ENCODE measurements at places on chromosomes 2 and 18.
A peak's percentile ranks its signal among the peaks of the same experiment; 100 is the strongest.

GRCh38 chr2:32680942-32681341, 53.1 kb downstream of the TTC27 start:
- DNase-seq = no peak

DNA sequence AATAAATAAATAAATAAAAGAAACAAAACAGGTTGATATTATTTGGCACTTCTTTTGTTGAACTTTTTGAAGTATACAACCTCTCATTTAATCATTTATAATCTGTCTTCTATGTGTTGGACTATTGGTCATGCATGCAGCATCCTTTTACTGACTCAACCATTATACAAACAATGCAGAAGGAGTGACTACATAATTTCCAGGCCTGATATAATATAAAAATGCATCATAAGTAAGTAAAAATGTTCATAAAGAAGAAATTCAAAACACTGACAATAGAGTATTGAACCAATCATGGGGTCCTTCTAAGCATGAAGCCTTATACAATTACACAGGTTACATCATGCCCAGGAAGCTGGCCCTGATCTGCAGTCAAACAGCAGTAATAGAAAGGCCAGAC, 141.5 kb upstream of the FN1 start:
- DNase-seq = no peak

DNA sequence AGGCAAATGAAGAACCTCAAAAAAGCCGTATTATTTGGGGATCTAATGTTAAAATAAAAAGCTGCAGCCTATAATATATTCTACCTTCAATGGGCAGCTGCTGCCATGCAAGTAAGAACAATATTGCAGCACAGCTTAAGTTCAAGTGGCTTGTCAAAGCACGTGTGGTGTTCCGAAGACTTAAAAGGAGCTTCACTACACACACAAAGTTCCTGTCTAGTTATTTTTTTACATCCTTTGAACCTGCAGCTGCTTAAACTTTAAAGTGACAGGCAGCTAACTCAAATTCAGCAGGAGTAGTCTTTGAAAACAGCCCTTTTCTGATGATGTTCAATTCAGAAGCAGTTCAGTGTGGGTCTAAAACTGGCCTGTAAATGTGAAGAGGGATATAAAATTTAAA, 85.8 kb upstream of the XIRP2 start:
- DNase-seq = no peak

GRCh38 chr2:160332318-160332717, 132.2 kb upstream of the ITGB6 start:
- DNase-seq = no peak

DNA sequence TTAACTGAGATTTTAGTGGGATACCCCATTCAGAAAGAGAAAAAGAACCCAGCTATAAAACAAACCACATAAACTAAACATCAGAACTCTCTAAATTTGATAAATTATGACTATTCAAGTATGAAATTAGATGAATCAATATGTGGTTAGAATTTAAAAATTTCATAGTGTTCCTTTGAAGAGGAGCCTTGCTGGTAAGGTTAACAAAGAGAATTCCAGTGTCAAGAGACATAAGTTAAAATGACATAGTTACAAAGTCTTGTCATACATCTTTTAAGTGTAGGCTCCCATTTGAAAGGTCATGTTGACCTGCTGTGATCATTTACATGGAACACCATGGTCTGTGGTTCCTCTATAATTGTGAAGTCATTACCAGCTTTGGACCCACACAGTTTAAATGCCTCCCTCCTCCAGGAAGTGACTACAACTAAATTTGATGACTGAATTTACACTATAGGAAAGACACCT, 231.6 kb upstream of the ETAA1 start:
- DNase-seq = no peak

DNA sequence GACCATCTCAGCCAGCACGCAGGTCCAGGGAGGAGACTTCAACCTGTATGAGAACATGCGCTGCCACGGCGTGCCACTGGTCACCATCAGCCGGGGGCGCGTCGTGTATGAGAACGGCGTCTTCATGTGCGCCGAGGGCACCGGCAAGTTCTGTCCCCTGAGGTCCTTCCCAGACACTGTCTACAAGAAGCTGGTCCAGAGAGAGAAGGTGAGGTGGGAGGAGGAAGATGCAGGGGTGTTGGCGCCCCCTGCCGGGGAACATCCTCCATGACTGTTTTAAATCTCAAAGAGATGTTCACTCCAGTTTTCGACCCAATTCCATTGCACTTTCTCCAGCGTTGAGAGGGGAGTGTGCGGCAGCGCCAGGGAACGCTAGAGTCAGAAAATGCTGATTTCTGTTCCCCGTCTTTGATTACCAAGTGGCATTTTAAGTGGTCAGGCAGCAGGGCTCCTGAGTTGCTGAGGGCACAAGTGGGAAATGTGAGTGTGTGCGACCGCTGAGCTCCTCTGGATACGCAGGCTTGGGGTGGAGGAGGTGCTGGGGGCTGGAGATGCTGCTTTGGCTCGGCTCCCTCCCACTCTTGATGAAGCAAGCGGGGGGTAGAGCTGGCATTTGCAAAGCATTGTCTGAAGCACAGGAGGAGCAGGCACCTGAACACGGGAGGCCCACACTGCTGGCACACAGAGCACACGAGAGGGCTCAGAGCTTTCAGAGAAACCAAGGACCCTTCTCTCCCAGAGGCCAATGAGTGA, 27.7 kb upstream of the MAPRE3 start:
- DNase-seq = peak; percentile 6

DNA sequence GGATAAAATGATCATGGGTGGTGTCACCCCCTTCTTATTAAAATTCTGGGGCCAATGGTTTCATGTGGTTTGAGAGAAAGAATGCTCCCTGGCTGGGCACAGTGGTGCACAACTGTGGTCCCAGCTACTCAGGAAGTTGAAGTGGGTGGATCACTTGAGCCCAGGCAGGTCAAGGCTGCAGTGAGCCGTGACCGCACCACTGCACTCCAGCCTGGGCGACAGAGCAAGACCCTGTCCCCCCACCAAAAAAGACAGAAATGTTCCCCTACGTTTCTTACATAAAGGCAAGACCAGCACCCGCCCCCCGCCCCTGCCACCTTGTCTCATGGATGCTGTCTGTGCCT, 53.0 kb upstream of the ID2 start:
- no peak for DNase-seq

DNA sequence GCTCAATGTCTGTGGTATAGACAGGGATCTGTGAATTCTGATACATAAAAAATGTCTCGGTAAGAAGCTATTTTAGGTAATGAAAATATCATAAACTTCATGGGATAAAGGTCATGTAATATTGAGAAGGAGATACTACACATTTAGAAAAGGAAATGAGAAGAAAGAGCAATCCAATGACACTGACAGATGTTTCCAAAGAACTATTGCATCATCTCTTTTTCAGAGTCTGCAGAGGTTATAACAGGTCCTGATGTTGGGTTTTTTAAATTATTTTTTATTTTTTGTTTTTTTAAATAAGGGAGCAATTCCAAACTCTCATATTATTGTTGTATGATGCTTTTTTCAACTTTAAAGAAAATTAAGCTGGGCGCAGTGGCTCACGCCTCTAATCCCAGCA, 176.9 kb downstream of the KCNH7 start:
- no peak for DNase-seq

- no peak for DNase-seq
Measured at GRCh38 chr18:13661051-13661778, 65.1 kb downstream of the FAM210A start.

DNA sequence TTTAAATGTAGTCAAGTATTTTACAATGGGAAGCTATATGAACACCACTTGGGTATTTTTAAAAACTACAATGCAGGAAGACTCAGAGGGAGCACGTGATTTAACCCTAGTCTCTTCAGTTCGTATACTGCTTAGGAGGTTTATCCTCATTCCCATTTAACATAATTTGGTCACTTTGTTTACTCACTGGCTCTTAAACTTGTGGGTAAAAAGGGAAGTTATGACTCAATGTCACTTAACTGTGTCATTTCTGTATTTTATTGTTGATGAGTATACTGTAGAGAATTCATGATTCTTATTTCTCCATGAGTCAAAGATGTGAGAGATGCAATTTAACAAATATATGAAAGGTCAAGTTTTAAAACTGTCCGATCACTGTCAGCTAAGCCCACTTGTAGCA, 48.2 kb downstream of the SLC66A3 start:
- no peak for DNase-seq

GRCh38 chr2:240933048-240933965, 27.2 kb downstream of the CROCC2 start:
- no peak for DNase-seq

DNA sequence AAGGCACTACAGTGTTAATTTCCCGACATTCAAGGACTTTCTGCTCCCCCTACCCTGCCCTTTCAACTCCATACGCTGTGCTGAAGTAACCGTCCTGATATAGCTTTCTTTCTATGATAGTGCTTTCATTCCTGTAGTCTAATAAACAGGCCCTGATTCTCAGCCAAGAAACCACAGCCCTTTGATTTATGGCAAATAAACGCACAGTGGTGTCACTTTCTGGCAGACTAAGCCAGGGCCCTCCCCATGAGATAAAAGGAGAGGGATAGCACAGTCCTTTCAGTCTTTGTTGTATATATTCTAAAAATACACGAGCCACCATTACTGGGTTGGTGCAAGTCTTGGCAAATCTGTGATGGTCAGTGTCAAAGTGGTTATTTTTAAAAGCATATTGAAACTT, 291.2 kb downstream of the ALPK2 start:
- no peak for DNase-seq

DNA sequence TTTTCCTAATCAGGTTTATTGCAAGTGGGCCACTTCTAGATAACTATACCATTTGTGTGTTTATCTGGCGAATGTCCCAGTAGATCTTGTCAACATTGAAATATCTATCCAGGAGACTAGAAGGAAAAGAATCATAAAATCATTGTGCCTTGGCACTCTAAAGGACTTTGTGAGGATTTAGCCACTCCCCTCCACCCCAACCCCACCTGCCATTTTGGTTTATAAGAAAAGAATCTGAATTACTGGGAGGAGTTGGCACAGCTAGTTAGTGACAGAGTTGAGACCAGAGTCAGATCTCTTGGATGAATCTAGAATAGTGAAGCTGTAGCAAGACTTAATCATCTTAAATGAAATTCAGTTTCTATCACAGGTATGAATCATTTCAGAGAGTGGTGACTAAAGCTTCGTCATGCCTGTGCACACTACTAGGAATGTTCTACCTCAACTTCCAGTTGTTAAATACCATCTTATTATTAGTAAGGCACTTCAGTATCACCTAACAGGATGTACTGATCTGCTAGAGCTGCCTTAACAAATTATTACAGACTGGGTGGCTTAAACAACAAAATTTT, 212.7 kb upstream of the SLC14A2 start:
- no peak for DNase-seq

DNA sequence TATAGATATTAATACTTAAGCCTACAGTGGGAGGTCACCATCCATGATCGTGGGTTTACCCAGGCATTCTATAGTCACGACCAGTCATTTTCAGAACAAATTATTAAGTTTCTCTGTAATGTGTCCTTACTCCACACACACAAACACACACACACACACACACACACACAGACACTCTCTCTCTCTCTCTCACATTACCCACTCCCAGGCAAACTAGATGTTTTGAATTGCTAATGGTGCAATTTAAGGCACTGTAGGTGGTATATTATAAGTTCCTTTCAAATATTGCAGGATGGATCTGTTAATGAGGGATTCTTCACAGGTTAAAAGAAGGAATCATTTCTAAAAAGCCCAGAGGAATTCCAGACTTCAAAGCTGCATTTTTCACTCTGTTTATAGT, 657.8 kb downstream of the MBD2 start:
- DNase-seq = no peak

GRCh38 chr2:26530240-26530540, 52.3 kb upstream of the OTOF start:
- DNase-seq = no peak

GRCh38 chr2:217329023-217329431, 469.2 kb upstream of the TNP1 start:
- DNase-seq = no peak

GRCh38 chr2:173217116-173217840, 137.4 kb upstream of the CDCA7 start:
- no peak for DNase-seq

GRCh38 chr2:685421-685820, 8.2 kb upstream of the TMEM18 start:
- no peak for DNase-seq

DNA sequence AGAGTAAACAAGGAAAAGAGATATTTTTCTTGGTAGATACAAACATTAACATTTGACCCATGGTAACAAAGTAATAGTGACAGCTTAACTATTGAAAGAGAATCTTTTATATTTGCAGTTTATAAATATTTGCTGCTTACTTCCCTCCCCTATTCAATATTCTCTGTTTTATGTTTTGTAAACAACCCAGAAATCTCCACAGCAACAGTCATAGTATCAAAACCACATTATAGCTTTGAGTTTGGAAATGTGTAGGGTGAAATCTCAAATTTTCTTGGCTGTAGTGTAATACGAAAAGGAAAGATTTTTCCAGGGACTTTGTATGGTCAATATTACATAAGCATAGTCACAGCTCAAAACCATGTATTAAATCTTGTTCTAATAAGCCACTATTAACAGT, 511.2 kb downstream of the METTL4 start:
- DNase-seq = no peak

- no peak for DNase-seq
Measured at GRCh38 chr2:104790100-104790811, 63.7 kb upstream of the POU3F3 start.

- DNase-seq = no peak
Measured at GRCh38 chr2:124640221-124640750, 615.2 kb downstream of the CNTNAP5 start.

DNA sequence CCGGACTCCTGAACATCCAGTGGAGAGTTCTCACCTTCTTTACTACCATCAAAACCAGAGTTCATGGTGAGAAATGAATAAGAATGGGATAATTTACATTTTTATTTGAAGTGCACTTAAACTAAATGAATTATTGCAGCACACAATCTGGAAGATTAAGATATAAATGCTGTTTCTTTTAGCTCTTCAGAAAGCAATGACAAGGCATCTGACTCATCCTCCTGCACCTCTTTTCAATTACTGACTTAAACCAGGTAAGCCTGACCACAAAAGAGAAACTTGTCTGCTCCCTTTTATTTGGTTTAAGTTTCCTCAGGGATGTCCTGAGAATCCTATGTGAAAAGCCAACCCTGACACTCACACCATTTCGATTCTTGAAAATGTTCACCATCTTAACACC, 720 bp upstream of the DSC2 start:
- DNase-seq = no peak
